Activated CD4-positive, alpha-beta T cell treated with anti-CD3 and anti-CD28 coated beads, Interleukin-2, amount 10 ng/mL, durations not matched to agents 24 days and 14 days (primary cell): ENCODE measurements at places on chromosomes 12 and 14.

- DNase-seq, result no peak
These were observed 274.9 kb upstream of the LMO3 start for GRCh38 chr12:16880864-16881285.

DNA sequence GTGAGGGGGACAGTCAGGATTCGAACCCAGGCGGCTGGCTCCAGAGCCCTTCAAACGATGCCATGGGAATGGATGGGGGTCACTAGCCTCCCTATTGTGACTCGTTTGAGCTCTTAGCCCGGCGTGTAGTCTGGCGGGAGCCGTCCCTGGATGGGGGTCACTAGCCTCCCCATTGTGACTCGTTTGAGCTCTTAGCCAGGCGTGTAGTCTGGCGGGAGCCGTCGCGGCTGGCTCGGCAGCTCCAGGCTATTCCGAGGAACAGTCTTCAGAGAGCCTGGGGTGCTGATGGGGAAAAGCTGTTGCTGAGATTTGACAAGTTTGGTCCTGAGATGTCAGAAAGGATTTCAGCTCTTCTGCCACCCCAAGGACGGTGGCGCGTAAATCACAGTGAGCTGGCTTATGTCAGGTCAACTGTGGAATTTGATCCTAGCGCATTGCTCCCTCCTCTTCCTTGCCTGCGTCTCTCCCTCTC, 58.3 kb downstream of the CALM1 start:
- no peak for DNase-seq

DNA sequence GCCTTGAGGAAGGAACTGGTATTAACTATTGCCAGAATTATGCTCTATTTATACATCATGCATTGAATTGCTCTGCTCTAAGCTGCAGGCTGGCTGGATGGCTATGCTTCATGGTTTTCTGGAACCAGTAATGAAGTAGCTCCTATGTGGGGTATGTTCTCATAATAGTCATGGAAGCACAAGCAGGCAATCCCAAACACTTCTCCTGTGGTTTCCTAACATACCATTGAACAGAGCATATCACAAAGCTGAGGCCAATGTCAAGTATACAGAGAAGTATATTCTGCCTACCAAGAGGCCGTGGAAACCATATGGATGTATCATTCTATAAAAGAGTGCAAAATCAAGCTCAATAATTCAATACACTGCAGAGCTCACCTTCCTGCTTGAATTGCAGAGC, 1752.4 kb upstream of the FLRT2 start:
- DNase-seq, result no peak

DNA sequence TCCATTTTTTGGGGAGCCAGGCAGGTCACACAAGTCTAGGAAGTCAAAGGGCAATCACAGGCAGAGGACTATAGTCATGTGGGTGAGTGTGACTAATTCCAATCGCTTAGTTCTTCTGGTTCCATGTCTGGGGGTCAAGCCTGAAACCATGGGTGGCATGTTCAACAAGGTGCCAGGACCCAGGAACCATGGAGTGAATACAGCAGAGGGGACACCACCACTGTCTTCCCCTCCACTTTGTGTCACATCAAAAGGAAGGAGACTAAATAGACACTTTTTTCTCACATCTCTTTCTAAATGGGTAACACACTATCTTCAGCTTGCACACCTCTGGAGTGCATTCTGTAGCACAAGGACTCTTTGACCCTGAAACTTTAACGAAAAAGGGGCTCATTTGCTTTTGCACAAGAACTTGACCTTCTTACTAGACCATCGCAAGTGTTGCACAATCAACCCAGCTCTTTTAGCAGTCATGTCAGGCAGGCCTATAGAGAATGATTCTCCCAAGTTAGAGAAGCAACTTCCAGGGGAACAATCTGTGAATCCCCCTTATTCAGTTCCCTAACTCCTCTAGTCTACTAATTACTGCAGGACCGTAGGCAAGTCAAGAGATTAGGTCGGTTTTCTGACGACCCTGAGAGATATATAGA, 398.7 kb downstream of the NELL2 start:
- DNase-seq, result no peak

- no peak for DNase-seq
These were observed 17.9 kb upstream of the KLRF1 start for GRCh38 chr12:9809338-9809737.

DNA sequence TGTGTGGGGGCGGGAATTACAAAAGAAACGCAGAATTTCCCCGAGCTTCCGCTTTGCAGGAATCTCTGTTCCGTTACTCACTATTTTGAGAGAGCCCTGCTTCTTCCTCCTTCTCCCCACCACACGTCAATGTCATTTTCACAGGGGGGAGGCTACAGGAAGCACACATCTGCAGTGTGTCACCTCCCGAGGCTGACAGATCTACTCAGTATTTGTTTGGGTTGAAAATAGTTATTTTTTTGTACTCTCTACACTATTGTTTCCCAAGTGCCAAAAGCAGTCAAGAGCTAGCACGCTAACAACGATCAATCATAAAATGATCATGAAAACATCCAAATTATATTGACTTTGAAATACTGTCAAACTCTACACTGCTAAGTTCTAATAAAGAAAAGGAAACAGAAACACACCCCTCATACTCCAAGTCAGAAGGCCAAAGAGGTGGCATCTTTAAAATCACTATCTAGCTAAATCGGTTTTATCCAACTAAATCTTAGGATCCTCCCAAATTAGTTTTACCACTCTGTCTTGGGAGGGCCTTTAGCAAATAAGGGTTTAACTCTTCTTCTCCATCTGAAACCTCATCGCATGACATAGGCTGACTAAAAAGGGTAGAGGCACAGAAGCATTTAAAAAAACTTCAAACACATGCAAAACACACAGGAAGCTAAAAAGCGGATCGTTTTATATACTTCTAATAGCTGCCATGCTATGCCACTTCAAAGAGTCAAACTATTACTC, 51.8 kb downstream of the FOXN3 start:
- DNase-seq, result peak; percentile 84

GRCh38 chr14:106507354-106507753, 981.0 kb downstream of the TMEM121 start:
- no peak for DNase-seq

GRCh38 chr14:90562652-90563051, 165.8 kb downstream of the CALM1 start:
- DNase-seq, result no peak

GRCh38 chr12:62106547-62107185, 153.5 kb upstream of the USP15 start:
- DNase-seq, result no peak

DNA sequence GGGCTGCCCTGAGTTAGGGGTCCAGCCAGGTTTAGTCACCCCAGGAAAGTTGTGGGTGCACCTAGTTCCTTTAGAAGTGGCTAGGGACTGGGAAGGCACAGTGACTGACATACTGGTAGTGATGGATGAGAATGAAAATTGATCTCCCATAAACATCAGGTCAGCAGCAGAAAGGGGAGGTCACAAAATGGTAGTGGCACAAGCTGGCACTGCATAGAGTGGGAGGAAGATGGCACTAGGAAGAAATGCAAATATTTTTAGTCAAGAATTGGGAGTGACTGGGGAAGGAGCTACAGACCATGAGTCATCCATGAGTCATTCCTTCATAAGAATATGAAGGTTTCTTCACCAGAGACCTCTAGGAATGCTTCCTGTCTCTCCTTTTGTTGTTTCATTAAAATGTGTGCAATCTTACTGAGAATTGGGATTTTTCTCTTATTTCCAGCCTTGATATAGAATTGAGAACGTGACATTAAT, 198.3 kb upstream of the AMIGO2 start:
- DNase-seq, result no peak

DNA sequence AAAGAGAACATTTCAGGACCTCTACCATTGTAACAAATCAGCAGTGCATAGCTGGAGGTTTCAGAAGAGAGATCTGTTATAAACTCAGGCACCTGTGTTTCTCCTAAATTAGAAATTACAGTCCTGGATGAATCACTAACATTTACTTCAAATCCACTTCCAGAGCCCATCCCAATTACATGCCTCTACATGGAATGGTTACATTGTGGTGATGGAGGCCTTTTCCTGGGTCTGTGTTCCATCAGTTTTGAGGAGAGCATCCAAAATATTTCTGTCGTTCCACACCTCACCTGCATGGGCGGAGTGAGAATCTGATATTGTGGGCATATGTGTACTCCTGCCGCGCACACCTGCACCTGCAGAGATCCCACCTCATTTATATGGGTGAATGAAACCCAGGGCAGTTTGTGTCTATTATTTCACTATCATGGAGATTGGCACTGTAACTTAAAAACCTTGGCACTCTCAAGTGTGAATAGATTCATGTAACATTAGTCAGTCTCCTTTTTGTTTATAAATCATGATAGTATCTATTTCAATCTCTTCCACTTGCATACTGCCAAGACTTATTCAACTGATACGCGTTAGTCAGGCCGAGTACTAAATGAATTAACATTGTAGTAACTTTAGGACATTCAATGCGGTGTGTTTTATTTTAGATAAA, 215.1 kb upstream of the FAR2 start:
- no peak for DNase-seq

DNA sequence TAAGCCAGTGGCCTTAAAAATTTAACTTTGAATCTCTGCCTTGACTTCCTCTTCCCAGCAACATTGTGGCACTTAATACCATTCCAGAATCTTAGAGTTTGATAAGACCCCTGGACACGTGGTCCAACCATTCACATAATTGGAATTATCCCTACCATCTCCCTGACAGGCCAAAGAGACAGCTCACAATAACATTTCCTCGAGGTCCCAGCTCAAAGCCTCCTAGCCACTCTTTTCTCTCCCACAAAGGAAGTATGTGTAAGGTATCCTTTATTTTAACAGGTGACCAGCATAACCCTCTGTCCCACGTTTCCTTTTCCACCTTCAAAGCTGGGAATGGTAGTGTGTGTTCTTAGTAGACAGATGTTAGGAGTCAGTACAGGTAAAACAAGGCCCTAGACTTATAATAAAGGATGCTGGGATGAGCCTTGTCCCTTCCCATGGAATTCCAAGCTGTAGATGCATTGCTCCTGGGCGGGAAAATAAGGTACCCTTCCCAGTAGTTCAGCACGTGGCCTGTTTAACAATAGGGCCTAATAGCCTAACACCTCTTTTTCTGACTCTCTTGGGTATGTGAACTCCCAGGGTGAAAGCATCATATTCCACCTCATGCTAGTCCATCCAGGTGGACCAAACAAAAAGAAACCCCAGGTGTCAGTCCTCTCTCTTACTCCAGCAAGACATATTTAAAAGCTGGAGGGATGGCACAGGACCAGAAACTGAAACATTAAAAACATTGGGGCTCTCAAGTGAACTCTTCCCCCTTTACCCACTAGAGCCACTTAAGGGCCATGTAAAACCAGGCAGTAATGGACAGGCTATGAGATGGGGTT, 37.5 kb upstream of the COL2A1 start:
- DNase-seq, result no peak

- no peak for DNase-seq
These were observed 32.9 kb downstream of the MEG3 start for GRCh38 chr14:100858838-100859220.

DNA sequence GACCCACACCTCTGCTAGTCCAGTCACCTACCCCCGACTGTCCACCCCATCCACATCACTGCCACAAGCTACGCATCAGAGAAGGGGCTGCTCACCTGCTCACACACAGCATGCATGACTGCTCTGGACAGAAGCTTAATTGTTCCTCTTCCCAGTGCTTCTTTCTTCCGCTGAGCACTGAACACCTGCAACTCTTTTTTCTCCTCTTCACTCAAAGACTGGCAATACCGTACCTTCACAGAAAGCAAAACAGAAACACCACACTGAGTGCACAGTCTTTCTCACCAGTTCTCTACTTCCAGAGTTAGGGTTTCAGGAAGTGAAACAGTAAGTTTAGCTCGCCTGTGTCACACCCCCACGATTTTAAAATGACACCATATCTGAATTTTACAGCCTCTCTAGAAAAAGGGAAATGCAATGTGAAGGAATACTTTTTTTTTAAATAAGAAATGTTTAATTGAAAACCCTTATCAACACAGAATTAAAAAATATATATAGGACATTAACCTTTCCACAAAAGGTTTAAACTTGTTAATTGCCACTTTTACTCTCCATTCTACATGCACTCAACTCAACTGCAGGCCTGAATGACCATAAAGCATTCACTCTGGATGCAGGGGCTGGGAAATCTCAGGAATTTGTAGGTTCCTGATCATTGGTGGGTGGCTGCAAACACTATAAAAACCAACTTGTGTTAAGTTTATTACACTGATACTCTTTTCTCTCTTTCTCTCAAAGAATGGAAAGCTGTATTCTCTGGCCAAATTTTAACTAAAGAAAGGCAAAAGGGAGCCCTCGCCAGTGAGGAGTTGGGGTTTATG, 120.0 kb downstream of the PRICKLE1 start:
- peak; percentile 72 for DNase-seq

DNA sequence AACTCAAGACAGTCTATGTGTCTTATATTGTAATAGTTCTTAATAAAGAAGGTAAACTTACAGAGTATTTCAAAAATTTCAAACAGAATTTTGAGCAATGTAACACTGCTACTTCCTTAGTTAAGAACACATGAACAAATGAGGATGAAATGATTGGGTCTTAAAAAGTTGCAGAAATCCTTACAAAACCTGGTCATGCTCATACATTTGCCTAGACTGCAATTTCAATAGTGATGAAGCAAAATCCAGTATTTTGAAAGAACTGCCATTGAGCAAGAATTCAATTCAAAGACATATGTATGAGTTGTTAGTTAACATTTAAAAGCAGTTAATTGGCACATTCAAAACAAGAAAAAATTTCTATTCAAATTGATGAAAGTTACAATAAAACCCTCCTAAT, 17.8 kb upstream of the HIF1A start:
- DNase-seq, result no peak

- DNase-seq, result no peak
These were observed 575.2 kb upstream of the MDGA2 start for GRCh38 chr14:48250575-48250974.

DNA sequence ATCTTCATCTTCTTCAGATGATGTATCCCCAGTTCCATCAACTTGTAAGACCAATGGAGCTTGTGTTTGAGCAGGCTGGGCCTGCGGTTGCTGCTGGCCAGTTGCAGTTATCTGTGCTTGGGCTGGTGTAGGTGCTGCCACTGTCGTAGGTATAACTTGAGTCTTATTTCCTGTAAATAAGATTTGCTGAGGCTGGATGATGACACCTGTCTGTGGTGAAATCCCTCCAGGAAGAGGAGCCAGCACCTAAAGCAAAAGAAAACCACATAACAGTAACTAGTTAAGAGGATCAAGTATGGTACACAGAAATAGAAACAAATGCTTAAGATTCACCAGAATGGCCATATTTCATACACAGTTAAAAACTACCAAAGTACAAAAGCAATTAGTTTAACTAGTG, 28.2 kb downstream of the GTF2A1 start:
- DNase-seq, result peak; percentile 73

DNA sequence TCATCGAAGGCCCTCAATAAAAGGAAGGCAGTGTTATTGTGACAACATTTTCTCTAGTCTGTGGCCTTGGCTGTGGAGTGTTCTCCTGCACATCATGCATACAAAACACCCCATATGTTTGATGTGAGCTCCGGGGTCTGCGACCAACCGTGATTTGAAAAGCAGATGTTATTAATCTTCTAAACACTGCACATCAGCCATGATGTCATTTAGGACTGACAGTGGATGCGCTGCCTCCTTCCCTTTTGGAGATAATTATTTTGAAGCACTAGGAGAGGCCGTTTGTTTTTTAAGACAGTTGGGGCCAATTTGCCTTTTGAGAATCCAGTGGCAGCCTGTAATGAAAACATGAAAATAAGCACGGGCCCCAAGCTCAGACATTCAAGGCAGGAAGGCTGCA, 1041.6 kb downstream of the BCL11B start:
- DNase-seq, result no peak

- no peak for DNase-seq
These were observed 16.4 kb upstream of the PLD4 start for GRCh38 chr14:104908303-104908702.

GRCh38 chr14:79658769-79659168, 552.5 kb downstream of the DIO2 start:
- DNase-seq, result no peak

GRCh38 chr12:107560165-107560898, 125.3 kb upstream of the PWP1 start:
- DNase-seq, result no peak
